Astrocyte (in vitro differentiated cells and primary cell): ENCODE measurements at places on chromosomes 1 and 21. TPM values are rescaled to one million over a fixed set of nuclear protein-coding genes. Genes with fewer than 3 reads are reported as not detected.

Gene DTL
- total RNA-seq: 2.6 and 6.3 TPM in 2 replicates

Gene CFAP298
- total RNA-seq: 28.2 and 28.7 TPM in 2 replicates

Gene ANKRD34A
- total RNA-seq: 5.8 and 6.3 TPM in 2 replicates

DNA sequence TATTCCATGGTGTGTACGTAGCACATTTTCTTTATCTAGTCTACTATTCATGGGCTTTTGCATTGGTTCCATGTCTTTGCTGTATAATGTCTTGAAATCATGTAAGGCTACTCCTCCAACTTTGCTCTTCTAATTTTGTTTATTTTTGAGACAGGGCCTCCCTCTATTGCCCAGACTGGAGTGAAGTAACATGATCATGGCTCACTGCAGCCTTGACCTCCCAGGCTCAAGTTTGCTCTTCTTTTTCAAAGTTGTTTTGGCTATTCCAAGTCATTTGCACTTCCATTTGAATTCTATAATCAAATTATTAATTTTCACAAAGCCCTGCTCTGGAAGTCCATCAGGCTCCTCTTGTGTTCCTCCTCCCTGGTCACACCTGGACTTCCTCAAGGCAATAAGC lies 90.2 kb upstream of the SGIP1 start:
- H3K4me3 ChIP-seq: no peak overlapping the region
- no peak overlapping the region for H3K27ac ChIP-seq
- no peaks in the 10 kb centered on the region for H3K36me3 ChIP-seq
- DNase-seq: no peak
- no peaks in the 10 kb centered on the region for H3K27me3 ChIP-seq
- no peaks in the 10 kb centered on the region for H3K4me1 ChIP-seq

- no peak overlapping the region for H3K4me3 ChIP-seq
- H3K27ac ChIP-seq: no peak overlapping the region
- DNase-seq: peak; percentile 63
- H3K36me3 ChIP-seq: no peaks in the 10 kb centered on the region
- peaks cover 35% of the 10 kb centered on the region for H3K4me1 ChIP-seq
These were observed 16.2 kb downstream of the AZIN2 start for GRCh38 chr1:33097137-33097611.

DNA sequence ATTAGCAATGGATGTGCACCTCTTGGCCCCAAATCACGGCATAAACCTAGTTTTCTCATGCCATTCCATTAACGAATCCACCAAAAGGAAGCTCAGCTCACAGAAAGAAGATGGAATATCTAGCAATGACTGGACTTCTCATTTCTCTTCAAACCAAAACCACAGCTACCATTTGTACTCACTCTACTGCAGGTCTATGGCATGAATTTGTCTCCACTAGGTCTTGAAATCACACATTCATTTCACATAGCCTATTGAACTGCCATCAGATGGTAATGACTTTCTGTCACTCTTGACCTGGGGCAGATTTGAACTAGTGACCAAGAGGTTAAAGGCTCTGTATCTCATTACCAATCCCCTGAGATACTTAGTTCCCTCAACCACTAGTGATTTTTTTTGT lies 382.7 kb downstream of the DPYD start:
- no peak overlapping the region for H3K27ac ChIP-seq
- no peaks in the 10 kb centered on the region for H3K27me3 ChIP-seq
- no peak for DNase-seq
- no peaks in the 10 kb centered on the region for H3K4me1 ChIP-seq
- no peak overlapping the region for H3K4me3 ChIP-seq

DNA sequence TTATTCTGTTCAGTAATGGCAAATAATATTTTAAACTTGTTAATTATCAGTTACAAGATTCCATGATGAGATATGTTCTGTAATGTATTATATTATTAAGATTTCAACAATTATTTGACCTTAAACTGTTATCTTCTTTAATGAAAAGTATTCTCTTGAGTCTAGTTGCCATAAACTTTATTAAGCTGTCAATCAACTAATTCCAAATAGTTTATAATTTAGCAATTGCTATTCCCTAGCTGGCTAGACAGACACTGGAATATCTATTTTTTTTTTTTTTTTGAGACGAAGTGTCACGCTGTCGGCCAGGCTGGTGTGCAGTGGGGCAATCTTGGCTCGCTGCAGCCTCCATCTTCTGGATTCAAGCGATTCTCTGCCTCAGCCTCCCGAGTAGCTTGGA lies 3.8 kb downstream of the CMPK1 start:
- no peaks in the 10 kb centered on the region for H3K27me3 ChIP-seq
- H3K27ac ChIP-seq: no peak overlapping the region
- no peak overlapping the region for H3K4me3 ChIP-seq
- DNase-seq: no peak
- H3K4me1 ChIP-seq: peaks cover 12% of the 10 kb centered on the region

DNA sequence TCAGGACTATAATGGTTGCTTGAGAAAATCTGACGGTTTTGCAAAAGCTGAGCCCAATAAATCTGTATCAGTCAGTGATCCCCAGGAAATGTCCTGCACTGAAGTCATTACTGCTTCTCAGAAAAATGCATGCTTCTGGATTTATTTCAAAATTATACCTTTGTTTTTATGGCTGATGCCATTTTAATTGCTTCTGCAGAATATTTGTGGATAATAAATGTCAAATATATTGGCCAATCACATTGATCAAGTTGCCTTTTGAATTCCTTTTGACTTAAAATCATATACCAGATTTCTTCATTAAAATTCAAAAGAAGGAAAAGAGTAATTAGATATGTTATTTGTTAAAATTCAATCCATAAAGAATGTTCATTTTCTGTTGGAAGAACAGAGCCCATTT lies 842.9 kb upstream of the ADGRL4 start:
- H3K4me1 ChIP-seq: no peaks in the 10 kb centered on the region
- no peak overlapping the region for H3K4me3 ChIP-seq
- H3K27ac ChIP-seq: no peak overlapping the region
- no peak for DNase-seq

DNA sequence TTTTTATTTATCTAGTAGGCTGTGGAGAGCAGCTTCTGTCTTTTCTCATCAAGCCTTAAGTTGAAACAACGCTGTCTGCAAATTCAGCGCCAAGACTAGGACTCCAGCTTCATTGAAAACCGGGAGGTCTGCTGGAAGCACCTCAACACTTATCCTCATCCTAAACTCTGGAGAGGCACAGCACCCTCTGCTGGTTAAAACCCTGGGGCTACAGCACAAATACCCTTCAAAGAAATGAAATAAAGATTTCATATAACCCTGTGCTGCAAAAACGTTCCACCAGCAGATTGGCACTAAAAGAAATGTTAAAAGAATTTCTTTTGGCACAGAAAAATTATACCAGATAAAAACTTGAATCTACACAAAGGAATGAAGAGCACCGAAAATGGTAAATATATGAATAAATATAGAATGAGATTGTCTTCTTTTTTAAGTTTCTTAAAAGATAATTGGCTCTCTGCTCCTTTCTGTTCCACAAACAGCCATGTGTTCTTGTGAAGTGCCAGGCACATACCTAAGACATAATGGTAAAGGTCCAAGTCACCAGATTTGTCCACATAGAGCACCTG lies 227.7 kb upstream of the SAMSN1 start:
- DNase-seq: no peak
- H3K27ac ChIP-seq: no peak overlapping the region
- H3K4me1 ChIP-seq: no peaks in the 10 kb centered on the region
- no peak overlapping the region for H3K4me3 ChIP-seq
- H3K27me3 ChIP-seq: no peaks in the 10 kb centered on the region

DNA sequence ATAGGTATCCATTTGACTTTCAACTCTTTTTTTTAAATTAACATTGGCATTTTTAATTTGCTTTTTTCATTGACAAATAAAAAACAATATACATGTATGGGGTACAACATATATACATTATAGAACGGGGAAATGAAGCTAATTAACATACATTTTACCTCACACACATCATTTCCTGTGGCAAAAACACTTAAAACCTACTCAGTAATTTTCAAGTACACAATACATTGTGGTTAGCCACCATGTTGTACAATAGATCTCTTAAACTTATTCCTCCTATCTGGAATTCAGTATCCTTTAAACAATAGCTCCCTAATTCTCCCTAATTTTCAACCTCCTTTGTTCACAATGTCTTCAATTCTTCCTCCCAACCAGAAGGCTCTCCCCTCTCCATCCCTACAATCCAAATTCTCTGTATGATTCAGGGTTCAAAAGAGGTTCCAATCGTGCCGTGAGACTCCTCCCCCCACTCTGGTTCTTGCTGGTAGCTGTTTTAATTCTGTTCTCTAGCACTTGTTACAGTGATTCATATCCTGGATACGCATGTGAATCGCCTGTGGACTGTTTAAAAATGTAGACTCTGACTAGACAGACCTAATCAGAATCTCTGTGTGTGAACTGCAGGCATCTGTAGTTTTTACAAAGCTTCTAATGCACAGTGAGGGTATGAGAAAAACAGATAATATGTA lies 87.6 kb upstream of the DUSP10 start:
- H3K27ac ChIP-seq: peak overlapping the region; percentile 82
- no peak overlapping the region for H3K4me3 ChIP-seq
- peak; percentile 97 for DNase-seq
- H3K27me3 ChIP-seq: no peaks in the 10 kb centered on the region
- H3K4me1 ChIP-seq: peaks cover 32% of the 10 kb centered on the region

GRCh38 chr1:231807541-231807940 lies 181.0 kb downstream of the DISC1 start:
- H3K36me3 ChIP-seq: no peaks in the 10 kb centered on the region
- H3K27me3 ChIP-seq: no peaks in the 10 kb centered on the region
- H3K27ac ChIP-seq: no peak overlapping the region
- no peak overlapping the region for H3K4me3 ChIP-seq
- H3K4me1 ChIP-seq: peaks cover 6% of the 10 kb centered on the region

DNA sequence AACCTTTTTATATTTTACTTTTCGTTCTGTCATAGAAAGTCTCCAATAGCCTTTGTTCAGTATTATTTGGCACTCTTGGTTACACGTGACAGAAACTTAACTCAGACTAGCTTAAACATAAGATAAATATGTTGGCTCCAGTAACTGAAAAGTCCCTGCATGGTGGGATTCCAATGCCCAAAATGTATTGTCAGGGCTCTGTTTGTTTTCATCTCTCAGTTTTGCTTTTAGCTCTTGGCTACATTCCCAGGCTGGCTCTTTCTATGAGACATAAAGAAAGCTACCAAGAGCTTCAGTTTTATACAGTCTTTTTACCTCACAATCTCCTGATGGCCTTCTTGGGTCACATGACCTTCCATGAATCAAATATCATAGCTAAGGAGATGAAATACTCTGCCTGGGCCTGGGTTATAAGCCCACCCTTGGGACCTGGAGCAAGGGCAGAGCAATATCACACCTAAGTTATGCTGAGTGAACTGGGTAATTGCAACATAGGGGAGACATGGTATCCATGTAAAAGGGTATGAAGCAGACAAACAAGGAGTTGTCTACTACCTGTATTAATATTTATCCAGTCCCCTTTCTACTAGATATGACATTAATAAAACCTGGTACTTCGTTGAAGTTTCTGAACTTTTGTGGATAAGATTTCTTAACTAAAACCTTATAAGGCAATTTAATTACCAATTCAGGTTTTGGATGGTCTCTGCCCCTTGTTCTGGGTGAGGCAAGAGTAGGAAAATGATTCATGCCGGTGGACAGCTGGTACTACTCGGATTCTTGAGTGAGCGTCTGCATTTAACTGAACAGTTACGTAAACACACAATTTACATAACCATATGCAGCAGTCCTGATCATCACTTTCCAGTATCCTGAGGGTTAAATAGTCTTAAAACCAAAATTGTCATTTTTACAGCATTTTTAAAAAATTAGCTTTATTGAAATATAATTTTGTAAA lies 442.3 kb downstream of the GPATCH2 start:
- no peak overlapping the region for H3K4me3 ChIP-seq
- no peaks in the 10 kb centered on the region for H3K27me3 ChIP-seq
- no peak overlapping the region for H3K27ac ChIP-seq
- no peaks in the 10 kb centered on the region for H3K36me3 ChIP-seq

GRCh38 chr1:147904726-147905125 lies 2.1 kb downstream of the GJA8 start:
- no peak for DNase-seq
- no peaks in the 10 kb centered on the region for H3K4me1 ChIP-seq
- no peaks in the 10 kb centered on the region for H3K36me3 ChIP-seq
- H3K4me3 ChIP-seq: no peak overlapping the region
- no peak overlapping the region for H3K27ac ChIP-seq
